ENCODE measurements at places on chromosomes 2 and 18. TPM values are rescaled to one million over a fixed set of nuclear protein-coding genes. Genes with fewer than 3 reads are reported as not detected.

DNA sequence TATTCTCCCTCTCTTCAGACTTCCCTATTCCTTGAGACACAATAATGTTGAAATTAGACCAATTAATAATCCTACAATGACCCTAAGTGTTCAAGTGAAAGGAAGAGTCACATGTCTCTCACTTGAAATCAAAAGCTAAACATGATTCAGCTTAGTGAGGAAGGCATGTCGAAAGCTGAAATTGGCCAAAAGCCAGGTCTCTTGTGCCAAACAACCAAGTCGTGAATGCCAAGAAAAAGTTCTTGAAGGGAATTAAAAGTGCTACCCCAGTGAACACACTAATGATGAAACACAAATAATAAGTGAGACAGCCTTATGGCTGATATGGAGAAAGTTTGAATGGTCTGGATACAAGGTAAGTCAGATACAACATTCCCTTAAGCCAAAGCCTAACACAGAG is 115.4 kb downstream of the PXDN start:
- peaks cover 16% of the 10 kb centered on the region for H3K4me1 ChIP-seq
- H3K27ac ChIP-seq: peak overlapping the region; percentile 31
- DNase-seq: peak; percentile 47
- H3K4me3 ChIP-seq: no peak overlapping the region
- H3K36me3 ChIP-seq: peaks cover 10% of the 10 kb centered on the region
- no peaks in the 10 kb centered on the region for H3K27me3 ChIP-seq

GRCh38 chr18:22378672-22379282 is 38.9 kb downstream of the CTAGE1 start:
- H3K27ac ChIP-seq: no peak overlapping the region
- H3K27me3 ChIP-seq: no peaks in the 10 kb centered on the region
- peaks cover 4% of the 10 kb centered on the region for H3K4me1 ChIP-seq
- no peak for DNase-seq

- no peaks in the 10 kb centered on the region for H3K27me3 ChIP-seq
- H3K27ac ChIP-seq: no peak overlapping the region
- H3K4me1 ChIP-seq: no peaks in the 10 kb centered on the region
- no peak overlapping the region for H3K4me3 ChIP-seq
Measured at GRCh38 chr2:238450440-238450861, 23.7 kb downstream of the ASB1 start.

GRCh38 chr18:49666045-49666775 is 104.4 kb downstream of the LIPG start:
- H3K36me3 ChIP-seq: no peaks in the 10 kb centered on the region
- no peak for DNase-seq
- H3K4me3 ChIP-seq: no peak overlapping the region
- no peak overlapping the region for H3K27ac ChIP-seq
- H3K4me1 ChIP-seq: no peaks in the 10 kb centered on the region
- no peaks in the 10 kb centered on the region for H3K27me3 ChIP-seq

Gene AQP12A
- total RNA-seq: not detected

Gene MAPK4
- total RNA-seq: 4.0 TPM
